ENCODE measurements at places on chromosomes 7 and 10. TPM values are rescaled to one million over a fixed set of nuclear protein-coding genes. Genes with fewer than 3 reads are reported as not detected.

DNA sequence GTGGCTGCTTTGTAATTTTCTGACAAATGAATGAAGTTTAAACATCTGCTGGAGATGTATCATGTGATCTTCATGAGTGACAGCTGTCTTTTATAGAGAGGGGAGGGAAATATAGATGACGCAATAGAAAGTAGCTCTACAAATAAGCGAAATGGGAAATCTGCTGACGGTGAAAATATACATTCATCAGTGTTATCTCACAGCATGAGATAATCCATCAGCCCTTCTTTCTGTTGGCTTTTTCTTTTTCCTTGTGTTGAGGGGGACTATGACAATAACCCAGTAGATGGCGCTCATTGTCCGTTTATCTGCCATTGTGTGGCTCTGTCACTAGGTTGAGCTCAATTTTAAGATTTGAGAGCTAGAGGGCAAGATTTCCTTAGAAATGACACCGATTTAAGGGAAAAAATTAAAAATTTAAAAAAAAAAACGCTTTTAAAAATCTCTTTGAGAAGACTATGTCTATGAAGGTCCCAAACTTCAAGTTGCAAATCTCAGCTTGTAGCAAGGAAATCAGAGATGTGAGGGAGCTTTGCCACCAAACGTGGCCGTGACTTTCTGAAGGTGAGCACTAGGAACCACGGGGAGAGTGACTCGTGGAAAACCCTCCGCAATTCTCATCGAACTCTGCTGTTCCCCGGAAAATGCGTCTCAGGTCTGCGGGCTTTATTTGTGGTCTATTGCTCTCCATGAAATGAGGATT, 114.6 kb upstream of the SFMBT2 start:
- DNase-seq, result peak; percentile 73

- no peak for DNase-seq
Measured at GRCh38 chr10:35498693-35499092, 106.4 kb upstream of the GJD4 start.

GRCh38 chr10:112634096-112634830, 187.2 kb downstream of the VTI1A start:
- no peak for DNase-seq

Gene CALHM3
- not detected for polyA plus RNA-seq

DNA sequence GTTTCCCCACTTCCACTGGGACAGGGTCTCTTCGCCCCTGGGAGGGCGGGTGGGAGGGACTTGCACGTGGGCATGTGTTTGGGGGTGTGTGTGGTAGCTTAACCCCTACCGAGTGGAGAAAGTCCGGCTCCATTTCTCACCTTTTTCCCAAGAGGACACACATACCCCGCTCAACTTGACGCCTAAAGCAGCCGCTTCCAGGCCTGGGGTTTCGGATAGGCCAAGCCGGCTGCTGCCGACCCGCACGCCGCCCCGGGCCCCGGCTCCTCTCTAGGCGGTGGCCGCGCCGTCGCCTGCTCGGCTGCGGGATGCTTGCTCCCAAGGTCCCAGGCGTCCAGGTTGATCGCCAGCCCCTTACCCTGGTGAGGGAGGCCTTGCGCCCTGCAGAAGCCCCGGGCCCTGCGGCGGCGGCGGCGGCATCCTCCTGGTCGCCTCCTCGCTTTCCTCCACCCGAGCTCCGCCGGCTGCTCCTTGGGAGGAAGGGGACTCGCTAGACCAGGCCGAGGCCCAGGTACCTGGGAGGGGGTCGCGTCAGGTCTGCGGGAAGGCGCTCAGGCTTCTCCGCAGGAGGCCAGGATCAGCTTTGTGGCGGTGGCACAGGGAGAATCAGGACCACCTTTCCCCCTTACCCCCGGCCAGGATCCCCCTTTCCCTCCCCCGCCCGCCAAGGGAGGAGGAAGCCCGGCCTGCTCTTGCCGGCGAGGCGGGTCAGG, 3.2 kb upstream of the GATA3 start:
- DNase-seq, result no peak

Gene OR6B1
- polyA plus RNA-seq, result not detected

Gene NYAP1
- 0.69 TPM for polyA plus RNA-seq

- no peak for DNase-seq
Measured at GRCh38 chr7:90530263-90530662, 60.8 kb downstream of the PTTG1IP2 start.

DNA sequence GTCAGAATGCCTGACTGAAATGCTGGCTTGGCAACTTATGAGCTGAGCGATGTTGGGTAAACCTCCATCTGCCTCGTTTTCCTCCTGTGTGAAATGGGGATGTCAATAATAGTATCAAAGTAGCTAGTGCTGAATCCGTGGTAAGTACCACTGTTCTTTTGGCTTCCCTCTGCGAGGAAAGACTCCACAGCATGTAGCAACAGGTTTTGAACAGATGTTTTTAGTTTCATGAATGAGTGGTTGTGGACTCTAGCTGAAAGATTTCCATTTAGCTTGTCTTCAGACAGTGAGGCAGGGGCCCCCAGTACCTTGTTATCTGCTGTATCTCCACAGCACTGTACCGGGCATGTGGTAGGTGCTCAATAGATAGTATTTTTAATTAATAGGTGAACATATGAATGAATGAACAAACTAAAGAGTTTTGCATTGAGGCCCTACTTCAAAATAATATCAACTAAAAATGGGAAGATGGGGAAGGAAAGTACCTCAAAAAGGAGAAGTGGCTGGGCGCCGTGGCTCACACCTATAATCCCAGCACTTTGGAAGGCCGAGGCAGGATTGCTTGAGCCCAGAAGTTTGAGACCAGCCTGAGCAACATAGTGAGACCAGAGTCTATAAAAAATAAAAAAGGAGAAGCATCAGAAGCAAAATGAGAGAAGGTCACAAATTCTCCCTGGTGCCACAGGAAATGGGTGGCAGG, 5.6 kb upstream of the DLG5 start:
- DNase-seq, result no peak

Gene DYNC1I1
- 2.3 TPM for polyA plus RNA-seq

Gene UPK3BL2
- 6.8 TPM for polyA plus RNA-seq

DNA sequence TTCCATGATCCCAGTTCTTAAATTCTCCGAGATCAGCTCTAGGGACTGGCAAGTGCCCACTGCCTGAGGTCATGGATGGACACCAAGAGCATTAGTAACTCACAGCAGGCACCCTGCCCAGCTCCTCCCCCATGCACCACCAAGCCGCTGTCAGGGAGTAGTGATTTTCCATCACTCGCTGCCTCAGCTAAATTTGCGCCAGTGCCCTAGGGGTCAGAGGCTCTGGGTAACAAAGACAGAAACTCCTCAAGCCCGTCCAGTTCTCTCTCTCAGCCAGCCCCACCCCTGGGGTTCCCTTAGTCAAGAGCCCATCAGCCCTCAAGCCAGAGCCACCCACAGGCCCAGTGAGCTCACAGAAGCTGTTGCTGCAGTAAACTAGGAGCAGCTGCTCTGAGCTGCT, 30.0 kb downstream of the PAX2 start:
- no peak for DNase-seq

- DNase-seq, result no peak
Measured at GRCh38 chr10:122845783-122846332, at the start of gene CUZD1. CUZD1 (minus strand) TSS chr10:122845857; CDS start chr10:122845843, 14 bp downstream.

DNA sequence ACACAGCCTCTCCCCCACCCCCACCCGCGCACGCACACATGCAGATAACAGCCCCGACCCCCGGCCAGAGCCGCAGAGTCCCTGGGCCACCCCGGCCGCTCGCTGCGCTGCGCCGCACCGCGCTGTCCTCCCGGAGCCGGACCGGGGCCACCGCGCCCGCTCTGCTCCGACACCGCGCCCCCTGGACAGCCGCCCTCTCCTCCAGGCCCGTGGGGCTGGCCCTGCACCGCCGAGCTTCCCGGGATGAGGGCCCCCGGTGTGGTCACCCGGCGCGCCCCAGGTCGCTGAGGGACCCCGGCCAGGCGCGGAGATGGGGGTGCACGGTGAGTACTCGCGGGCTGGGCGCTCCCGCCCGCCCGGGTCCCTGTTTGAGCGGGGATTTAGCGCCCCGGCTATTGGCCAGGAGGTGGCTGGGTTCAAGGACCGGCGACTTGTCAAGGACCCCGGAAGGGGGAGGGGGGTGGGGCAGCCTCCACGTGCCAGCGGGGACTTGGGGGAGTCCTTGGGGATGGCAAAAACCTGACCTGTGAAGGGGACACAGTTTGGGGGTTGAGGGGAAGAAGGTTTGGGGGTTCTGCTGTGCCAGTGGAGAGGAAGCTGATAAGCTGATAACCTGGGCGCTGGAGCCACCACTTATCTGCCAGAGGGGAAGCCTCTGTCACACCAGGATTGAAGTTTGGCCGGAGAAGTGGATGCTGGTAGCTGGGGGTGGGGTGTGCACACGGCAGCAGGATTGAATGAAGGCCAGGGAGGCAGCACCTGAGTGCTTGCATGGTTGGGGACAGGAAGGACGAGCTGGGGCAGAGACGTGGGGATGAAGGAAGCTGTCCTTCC, 620 bp downstream of the EPO start:
- no peak for DNase-seq

DNA sequence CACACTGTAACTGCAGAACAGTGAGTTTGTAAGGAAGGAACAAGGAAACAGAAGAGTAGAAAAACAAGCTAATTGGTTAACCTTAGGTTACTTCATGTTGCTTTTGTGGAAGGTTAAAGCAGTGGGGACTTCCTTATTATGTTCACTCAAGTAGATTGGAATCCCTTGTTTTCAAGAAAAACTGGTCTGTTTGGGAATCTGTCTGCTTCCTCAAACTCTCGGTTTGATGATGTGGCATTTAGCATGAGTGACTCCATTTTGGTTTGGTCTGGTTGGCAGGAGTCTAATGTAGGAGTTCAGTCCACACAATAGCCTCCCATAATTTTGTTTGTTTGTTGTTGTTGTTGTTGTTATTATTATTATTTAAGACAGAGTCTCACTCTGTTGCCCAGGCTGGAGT, 3.8 kb upstream of the TRIM56 start:
- DNase-seq, result no peak

DNA sequence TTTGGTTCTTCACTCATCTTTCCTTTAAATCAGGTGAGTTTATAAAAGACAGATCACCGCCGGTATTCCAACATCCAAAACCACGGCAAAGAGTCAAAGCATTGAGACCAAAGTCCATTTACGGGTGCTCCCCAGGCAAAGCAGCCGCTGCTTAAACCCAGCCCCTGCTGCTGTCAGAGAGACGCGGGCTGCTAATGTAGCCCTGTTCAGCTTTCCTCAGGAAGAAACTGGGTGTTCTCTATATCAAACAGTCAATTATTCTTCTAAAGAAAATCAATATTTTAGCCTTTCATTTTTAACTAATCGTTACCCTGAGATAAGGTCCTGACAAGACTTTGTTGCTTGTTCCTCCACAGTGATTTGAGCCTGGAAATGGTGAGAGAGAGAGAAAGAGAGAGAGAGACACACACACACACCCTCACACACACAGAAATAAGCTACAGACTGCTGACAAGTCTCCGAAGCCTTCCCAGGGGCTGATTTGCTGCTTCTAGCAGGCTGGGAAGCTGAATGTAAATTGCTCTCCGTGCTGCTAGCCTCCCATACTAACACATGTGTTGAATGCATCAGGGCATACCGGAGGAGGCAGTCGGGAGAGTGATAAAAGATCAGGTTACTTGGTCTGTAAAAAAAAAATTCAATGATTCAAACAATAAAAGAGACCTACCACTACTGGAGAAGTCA, 183.0 kb upstream of the ANK3 start:
- peak; percentile 68 for DNase-seq

DNA sequence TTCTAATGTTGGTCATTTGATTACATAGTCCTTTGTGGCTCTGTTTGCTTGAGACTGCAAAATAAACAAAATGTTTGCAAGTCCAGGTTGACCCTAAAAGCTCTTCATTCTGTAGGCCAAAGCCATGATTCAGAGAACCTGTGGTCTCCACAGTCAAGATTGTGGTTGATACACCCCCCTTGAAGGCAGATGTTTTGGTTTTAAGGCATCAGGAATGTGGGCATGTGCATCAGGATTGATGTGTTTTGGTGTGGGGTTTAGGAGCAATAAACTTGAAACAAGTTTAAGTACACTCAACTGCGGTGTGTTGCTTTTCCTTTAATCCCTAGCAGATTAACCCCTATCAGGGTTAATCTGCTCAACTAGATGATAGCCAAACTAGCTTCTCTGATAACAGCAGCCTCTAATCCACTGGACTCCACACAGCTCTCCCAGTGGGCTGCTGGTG, 379.1 kb upstream of the GALNT17 start:
- DNase-seq, result no peak

DNA sequence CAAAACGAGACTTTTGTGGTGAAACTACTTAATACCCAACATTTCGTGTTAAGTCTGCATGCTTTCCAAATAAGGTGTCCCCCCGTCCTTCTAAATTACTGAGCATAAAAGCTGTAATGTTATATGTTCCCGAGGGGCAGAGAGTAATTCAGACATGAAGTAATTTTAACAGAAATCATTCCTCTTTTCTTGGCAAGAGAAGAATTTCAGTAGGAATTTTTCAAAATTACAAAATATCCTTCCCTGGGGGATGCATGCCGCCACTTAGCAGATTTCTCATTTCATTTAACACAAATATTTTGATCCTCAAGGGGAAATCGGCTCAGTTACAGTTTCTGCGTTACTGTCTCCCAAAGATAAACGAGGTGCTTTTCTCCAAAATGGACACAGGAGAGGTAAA, 213.2 kb upstream of the RHOBTB1 start:
- DNase-seq, result no peak

Gene NUDT1
- 12.1 TPM for polyA plus RNA-seq

GRCh38 chr10:49508249-49508648, 30.7 kb downstream of the ERCC6 start:
- no peak for DNase-seq

Gene FXYD4
- 392 TPM for polyA plus RNA-seq

DNA sequence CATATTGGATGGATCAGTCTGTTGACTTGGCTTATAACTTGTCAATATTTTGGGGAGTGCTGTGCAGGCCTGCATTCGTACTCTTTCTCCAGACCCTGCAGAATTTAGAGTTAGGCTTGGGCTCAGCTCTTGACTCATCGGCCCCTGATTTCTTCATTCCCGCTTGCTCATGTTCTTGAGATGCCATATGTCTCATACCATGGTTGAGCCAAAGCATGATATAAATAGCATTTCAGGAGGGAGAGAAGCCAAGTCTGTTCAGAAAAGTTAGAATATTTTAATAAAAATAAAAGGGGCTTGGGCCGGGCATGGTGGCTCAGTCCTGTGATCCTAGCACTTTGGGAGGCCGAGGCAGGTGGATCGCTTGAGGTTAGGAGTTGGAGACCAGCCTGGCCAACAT, 898.1 kb downstream of the TYW1 start:
- no peak for DNase-seq

Gene ATRNL1
- polyA plus RNA-seq, result 2.4 TPM

- DNase-seq, result no peak
Measured at GRCh38 chr7:5682551-5683279, 98.7 kb downstream of the RNF216 start.

GRCh38 chr7:25619963-25620799, 391.9 kb upstream of the NPVF start:
- DNase-seq, result no peak

Gene STEAP1B
- not detected for polyA plus RNA-seq

Gene EPDR1
- polyA plus RNA-seq, result 25.2 TPM

GRCh38 chr7:100044718-100045117, 4.9 kb upstream of the ZSCAN21 start:
- peak; percentile 16 for DNase-seq

- DNase-seq, result peak; percentile 80
Measured at GRCh38 chr10:111598433-111599059, 521.7 kb downstream of the ADRA2A start.

GRCh38 chr10:18689498-18689897, 30.3 kb downstream of the ARL5B start:
- peak; percentile 50 for DNase-seq

All from kidney (tissue), 22 donors.